ENCODE measurements at places on chromosomes 2 and 18. TPM values are rescaled to one million over a fixed set of nuclear protein-coding genes. Genes with fewer than 3 reads are reported as not detected.

GRCh38 chr2:224816816-224817215 lies 100.7 kb upstream of the CCDC195 start:
- no peaks in the 10 kb centered on the region for H3K27me3 ChIP-seq
- no peaks in the 10 kb centered on the region for H3K4me1 ChIP-seq
- H3K36me3 ChIP-seq: peaks cover 33% of the 10 kb centered on the region
- H3K4me3 ChIP-seq: no peak overlapping the region
- H3K27ac ChIP-seq: no peak overlapping the region
- no peak for DNase-seq

DNA sequence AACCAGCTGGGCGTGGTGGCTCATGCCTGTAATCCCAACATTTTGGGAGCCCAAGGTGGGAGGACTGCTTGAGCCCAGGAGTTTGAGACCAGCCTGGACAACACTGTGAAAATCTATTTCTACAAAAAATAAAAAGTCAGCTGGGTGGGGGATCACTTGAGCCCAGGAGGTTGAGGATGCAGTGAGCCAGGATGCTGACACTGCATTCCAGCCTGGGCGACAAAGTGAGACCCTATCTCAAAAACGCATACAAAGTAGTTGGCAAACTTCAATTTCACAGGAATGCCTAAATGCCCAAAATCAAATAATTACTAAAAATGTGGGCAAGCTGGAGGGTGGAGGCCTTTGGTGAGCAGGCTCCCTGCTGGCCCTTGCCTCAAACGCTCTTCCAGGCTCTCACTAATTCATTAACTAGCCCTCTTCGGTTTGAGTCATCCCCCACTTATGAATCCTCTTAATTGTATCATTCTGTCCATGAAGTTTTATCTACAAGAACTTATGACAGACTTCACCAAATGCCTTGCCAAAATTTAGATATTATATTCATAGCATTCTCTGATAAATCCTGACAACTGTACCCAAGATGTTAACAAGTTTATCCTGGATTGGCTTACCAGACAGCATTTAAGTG lies 68.7 kb upstream of the ZFP36L2 start:
- peaks cover 14% of the 10 kb centered on the region for H3K36me3 ChIP-seq
- H3K27me3 ChIP-seq: no peaks in the 10 kb centered on the region
- H3K27ac ChIP-seq: no peak overlapping the region

DNA sequence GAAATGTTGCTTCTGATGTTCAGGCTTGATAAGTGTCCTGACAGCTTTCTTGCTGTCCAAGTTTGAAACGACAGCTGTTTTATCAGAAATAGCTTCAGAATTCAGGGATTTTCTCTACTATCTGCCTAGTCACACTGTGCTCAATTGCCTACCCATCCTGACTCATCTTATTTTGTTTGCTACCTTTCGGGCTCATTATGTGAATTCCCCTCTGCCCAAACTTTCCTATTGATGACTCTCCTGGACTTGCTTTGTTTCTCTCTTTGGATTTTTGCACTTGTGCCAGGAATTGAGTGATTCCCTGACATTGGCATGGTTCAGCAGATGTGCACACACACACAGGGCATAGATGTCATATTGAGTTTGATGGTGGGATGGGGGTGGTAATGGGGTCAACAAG lies 1052.6 kb upstream of the PIK3C3 start:
- H3K27me3 ChIP-seq: no peaks in the 10 kb centered on the region
- H3K27ac ChIP-seq: no peak overlapping the region
- no peaks in the 10 kb centered on the region for H3K36me3 ChIP-seq
- no peak overlapping the region for H3K4me3 ChIP-seq

DNA sequence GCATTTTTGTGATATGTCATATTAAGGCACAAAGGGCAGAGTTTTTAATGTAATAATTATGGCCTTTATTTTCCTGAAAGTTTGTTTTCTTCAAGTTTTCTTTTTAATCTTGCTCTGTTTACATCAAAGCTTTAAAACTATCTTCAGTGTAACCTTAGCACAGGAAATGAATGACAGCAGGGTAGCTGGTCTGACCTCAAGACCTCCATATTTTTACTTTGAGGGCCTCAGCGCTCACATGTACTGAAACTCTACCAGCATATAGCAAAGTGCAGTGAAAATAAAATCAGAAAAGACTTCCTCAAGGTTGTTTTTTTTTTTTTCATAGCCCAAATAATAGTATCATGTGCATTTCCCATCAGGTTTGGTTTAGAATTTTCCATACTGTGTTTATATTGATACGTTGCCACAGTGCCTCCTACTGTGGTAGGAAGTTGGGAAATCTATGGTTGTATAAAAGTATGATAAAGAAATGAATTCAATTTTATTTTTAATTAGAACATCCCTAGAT lies 163.4 kb downstream of the UBE2E3 start:
- H3K4me3 ChIP-seq: no peak overlapping the region
- H3K4me1 ChIP-seq: peaks cover 8% of the 10 kb centered on the region
- no peaks in the 10 kb centered on the region for H3K27me3 ChIP-seq

- H3K27ac ChIP-seq: peak overlapping the region; percentile 15
- H3K4me3 ChIP-seq: no peak overlapping the region
- peaks cover 30% of the 10 kb centered on the region for H3K4me1 ChIP-seq
- H3K27me3 ChIP-seq: no peaks in the 10 kb centered on the region
- no peaks in the 10 kb centered on the region for H3K36me3 ChIP-seq
Observed at GRCh38 chr18:9808295-9809241, 77.2 kb upstream of the TXNDC2 start.

GRCh38 chr2:119428488-119429224 lies 3.0 kb upstream of the TMEM37 start:
- H3K4me3 ChIP-seq: no peak overlapping the region
- DNase-seq: peak; percentile 68
- H3K27ac ChIP-seq: peak overlapping the region; percentile 31
- no peaks in the 10 kb centered on the region for H3K27me3 ChIP-seq
- H3K4me1 ChIP-seq: peaks cover 71% of the 10 kb centered on the region
- H3K36me3 ChIP-seq: no peaks in the 10 kb centered on the region

DNA sequence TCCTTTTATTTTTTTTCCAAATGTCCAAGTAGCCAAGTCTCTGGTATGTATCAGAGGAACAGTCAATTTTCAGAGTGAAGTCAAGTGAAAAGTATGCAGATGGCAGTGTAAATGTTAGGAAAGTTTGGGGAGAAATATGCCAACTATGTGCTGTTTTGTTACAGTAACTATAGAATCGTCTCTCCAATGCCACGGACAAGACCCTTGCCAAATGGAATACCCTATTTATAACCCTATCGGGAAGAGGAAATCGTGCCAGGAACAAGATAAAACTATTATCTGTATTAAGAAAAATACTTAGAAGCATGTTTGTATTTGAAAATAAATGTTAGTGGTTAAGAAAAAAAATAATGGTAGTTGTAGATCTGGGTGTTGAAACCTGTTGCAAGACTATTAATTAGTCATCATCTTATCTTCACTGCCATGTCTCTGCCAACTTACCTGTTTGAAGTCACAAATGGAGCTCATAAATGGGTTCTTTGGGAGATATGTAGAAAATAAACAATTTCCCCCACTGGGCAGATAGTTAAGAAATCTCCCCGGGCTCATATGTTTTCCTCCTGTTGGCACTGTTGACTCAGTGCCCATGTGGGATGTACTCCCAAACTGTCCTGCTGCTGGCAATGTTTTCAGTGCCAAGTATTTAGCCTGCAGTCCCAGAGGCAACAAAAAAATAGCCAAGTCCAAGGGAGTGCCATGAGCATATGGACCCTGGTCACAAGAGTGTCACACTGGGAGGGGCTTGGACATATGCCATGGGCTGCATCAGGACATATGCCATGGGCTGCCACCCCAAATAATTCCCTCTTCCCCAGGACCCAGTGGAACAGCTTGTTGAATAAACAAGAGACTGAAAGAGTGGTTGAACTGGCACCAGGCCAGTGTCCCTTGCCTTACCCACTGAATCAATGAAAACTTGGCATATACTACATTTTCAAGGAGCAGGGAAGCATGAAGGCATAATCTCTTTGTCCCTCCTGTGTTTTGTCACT lies 366.9 kb downstream of the OSR1 start:
- H3K4me1 ChIP-seq: peaks cover 5% of the 10 kb centered on the region
- no peaks in the 10 kb centered on the region for H3K27me3 ChIP-seq
- no peak overlapping the region for H3K4me3 ChIP-seq
- H3K27ac ChIP-seq: peak overlapping the region; percentile 7
- peak; percentile 54 for DNase-seq

- H3K36me3 ChIP-seq: no peaks in the 10 kb centered on the region
- no peak overlapping the region for H3K4me3 ChIP-seq
- no peak overlapping the region for H3K27ac ChIP-seq
- H3K27me3 ChIP-seq: no peaks in the 10 kb centered on the region
Observed at GRCh38 chr18:78998371-78999071, 18.9 kb downstream of the SALL3 start.

DNA sequence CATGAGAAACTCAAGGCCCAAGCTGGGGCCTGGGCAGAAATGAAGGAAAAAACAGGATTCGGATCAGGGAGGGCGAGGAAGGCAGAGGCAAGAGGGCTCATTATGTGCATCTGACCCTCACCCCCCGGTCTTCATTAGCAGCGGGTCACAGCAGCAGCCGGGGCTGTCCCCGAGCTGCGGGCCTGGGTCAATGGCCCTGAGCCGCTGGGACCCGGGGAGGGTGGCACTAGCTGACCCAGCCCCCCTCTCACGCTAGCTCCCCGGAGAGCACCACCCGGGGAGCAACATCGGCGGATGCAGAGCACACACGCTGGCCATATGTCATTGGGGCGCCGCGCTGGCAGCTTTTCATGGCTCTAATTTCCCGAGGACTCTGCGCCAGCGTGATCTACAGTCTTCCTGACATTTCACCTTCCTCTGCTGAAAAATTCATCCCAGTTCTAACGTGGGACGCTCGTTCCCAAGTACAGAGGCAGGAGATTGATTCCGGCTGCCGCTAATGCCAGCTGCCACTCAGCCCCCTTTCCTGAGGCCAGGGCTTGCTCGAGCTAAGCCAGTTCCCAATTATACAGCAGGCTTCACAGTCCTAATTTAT lies 63.7 kb downstream of the EIPR1 start:
- peak; percentile 44 for DNase-seq
- H3K27me3 ChIP-seq: no peaks in the 10 kb centered on the region
- no peak overlapping the region for H3K4me3 ChIP-seq
- peaks cover 5% of the 10 kb centered on the region for H3K36me3 ChIP-seq

GRCh38 chr2:70698847-70699246 lies 69.2 kb downstream of the ADD2 start:
- no peaks in the 10 kb centered on the region for H3K4me1 ChIP-seq

DNA sequence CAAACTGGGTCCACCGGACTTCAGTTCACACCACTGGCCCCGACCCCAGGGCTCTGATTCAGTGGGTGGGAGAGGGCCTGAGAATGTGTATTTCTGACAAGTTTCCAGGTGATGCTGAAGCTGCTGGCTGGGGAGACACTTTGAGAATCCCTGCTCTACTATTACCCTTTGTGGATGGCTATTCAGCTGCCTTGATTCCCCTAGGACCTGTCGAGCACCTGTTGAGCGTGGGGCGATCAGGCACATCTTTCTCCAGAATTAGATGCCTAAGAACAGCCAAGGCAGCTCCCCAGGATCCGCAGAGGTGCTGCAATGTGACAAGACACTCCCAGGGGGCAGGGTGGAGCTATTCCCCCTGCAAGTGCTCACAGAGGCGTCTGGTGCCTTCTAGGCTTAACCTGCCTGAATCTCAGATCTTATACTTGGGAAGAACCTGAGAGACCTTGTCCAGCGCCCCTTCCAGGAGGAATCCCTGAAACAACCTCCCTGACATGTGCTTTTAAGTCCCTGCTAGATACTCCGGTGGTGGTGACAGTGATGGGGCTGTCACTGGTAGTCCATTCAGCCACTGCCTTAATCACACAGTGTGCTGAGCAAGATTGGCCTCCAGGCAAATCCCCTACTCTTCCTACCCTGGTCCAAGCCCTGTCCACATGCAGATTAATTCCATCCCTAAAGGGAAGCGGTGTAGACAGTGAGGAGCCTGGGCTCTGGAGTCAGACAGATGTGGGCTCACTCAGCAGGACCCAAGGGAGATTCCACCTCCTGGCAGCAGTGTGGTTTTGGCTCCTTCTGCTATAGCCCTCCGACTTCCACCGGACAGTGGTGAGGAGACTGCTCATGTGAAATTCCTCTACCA lies 43.4 kb upstream of the OTOF start:
- peaks cover 13% of the 10 kb centered on the region for H3K27me3 ChIP-seq
- H3K36me3 ChIP-seq: no peaks in the 10 kb centered on the region
- H3K4me1 ChIP-seq: no peaks in the 10 kb centered on the region
- no peak overlapping the region for H3K27ac ChIP-seq
- DNase-seq: no peak

- H3K36me3 ChIP-seq: no peaks in the 10 kb centered on the region
Observed at GRCh38 chr2:196513796-196514526, 125.6 kb upstream of the CCDC150 start.

The MC4R gene
- total RNA-seq: 0.35 TPM

The IL1RN gene
- 20.1 TPM for total RNA-seq

The PSMD1 gene
- 55.3 TPM for total RNA-seq

The LYPD1 gene
- total RNA-seq: 1.5 TPM

Measured in lower lobe of right lung (tissue), 2 donors.